T follicular helper cell (primary cell): ENCODE measurements at places on chromosomes 6 and 20.

DNA sequence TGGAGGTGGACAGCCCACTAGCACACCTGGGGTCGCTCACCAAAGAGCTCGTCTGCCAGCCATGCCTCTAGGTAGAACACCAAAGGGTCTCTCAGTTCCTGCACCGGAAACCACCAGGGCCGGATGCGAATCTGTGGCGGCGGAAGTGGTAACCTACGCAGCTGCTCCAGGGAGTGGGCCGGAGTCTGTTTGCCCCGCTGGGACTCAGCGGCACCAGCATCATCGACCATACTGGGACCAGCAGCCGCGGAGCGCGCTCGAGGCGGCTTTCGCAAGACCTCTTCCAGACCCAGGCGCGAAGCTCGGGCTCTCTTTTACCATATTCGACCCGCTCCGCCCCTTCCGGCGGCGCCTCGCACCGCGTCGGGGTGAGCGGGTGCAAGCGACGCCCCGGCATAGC, at the start of gene OOEP:
Gene OOEP, minus strand, starts transcription at position 335 of the 400 bp plus-strand sequence. Its CDS starts 105 bp downstream, at position 230.
- no peak for DNase-seq

- DNase-seq = no peak
Measured at GRCh38 chr20:56630086-56630493, 984 bp downstream of the TFAP2C start.

DNA sequence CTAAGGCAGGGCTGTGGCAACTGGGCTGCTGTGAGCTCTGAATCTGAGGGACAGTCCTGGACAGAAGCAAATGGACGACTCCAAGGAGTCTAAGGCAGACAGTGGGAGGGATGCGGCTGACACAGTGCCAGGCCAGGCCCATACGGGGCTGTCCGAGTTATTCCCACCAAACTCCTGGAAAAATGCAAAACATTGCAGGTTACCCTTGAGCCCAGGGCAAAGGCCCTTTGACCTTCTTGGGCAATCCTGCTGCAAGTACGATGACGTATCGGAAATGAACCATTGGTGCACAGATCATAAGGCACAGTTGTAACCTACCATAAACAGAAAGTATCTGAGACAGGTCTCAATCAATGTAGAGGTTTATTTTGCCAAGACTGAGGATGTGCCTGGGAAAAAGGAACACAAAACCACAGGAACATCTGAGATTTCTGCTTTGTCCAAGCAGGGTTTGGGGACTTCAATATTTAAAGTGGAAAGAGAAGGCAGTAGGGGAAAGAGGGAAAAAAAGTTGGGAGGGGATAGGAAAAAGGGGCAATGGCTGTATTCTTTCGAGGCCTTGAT, 118.9 kb downstream of the DACT2 start:
- DNase-seq = no peak

GRCh38 chr6:14638906-14639761, 521.6 kb downstream of the CD83 start:
- no peak for DNase-seq

DNA sequence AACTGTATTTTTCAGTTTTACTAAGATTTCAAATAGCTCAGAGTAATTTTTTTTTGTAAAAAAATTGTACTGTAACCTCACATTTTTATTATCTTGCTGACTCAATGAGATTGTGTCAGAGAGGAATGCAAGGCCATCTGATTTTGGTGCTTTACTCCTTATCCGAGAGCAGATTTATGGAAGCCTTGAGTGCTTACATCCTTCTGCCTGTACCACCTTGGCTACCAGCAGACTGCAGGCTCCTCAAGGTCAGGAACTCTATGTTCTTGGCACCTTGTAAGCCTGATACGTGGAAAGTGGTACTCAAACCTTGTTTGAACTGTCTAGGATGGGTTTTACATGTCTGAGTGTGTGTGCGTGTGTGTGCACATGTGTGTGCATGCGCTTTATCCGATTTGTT, 80.1 kb upstream of the MLIP start:
- no peak for DNase-seq

GRCh38 chr20:38840894-38841470, 35.5 kb downstream of the PPP1R16B start:
- no peak for DNase-seq

DNA sequence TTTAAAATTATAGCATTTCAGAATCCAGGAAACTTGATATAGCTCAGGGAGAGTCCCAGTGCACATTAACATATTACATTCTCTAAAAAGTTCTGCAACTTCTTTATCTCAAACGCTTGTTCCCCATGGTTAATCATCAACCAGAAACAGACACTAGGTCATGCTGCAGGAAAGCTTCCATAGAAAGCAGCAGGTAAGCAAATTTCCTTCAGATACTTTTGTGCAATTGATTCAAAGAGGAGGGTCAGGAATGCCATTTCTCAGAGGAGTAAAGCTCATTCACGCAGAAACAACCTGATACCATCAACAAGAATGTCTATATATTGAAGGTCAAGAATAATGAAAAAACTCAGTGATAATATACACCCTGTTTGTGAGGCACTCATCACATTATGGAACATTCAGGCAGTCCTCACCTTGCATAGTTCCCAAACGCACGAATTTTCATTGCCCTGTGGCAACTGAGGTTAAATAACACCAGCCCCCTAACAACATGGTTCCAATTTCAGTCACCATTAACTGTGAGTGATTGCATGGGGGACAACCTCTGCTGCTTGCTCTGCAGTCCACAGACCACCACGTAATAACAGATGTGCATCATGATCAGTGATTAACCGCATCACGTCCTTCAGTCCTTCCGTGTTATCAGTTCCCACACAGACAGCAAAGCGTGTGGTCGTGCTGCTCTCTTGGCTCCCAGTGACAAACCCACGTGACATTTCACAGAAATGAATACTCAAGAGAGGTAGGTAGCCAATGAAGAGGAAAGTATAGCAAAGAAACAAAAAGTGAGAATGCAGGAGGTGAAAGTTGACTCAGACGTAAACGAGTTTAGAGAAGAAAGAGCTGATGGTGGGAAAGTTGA, 95.7 kb downstream of the LY86 start:
- no peak for DNase-seq

DNA sequence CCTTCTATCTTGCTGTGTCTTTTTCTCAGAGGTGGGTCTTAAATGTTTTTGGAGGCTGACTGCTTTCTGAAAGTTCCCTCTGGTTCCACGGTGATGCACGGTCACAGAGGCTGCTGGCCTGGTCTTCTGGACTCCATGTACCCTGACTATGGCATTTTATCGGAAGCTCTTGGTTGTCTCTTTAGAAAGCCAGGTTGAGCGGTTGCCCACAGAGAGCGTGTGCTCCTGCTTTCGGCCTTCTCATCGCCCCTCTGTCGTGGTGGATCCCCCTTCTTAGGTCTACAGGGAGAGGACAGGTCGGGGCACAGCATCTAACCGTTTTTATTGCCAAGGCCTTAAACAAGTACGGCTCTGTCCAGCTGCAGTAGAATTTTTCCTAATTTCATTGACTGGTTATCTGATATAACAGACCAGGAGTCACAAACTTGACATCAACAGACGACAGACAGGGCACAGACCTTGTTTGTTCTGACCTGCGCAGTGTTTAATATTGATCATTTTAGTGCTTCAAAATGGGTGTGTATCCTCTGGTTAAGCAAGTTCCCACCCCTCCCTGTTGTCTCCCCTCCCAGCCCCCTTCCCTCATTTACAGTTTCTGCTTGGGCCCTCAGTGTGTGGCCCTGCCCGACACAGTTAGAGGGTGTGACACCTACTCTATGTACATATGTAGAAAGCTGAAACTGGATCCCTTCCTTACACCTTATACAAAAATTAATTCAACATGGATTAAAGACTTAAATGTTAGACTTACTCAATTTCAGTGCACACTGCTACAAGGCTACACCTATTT, 24.7 kb downstream of the SYTL3 start:
- no peak for DNase-seq

DNA sequence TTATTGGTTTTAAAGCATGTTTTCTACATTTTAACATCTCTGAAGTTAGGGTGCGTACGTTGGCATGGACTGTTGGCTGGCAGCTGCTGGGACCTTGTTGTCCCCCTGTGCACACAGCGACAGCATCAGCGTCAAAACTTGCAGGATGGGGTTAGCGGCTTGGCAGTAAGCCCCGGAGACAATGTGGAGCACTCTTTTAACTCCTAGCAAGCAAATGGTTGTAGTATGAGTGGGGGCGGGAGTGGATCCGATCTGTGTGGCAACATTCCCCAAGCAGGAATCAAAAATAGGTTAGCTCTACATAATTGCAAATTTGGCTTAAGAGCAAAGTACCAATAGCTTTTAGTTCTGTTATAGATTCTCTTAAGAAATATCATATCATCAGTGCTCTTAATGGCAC, 70.1 kb downstream of the NRN1 start:
- no peak for DNase-seq

- DNase-seq = no peak
Measured at GRCh38 chr6:149855741-149856140, 8.4 kb downstream of the LRP11 start.

- peak; percentile 95 for DNase-seq
Measured at GRCh38 chr6:26285143-26286134, 79.6 kb upstream of the BTN3A2 start.

- no peak for DNase-seq
Measured at GRCh38 chr6:91149246-91149955, 562.5 kb upstream of the MAP3K7 start.

GRCh38 chr6:37145443-37145842, 24.5 kb upstream of the PIM1 start:
- DNase-seq = no peak

- DNase-seq = no peak
Measured at GRCh38 chr6:39017547-39017880, 31.1 kb upstream of the GLP1R start.

DNA sequence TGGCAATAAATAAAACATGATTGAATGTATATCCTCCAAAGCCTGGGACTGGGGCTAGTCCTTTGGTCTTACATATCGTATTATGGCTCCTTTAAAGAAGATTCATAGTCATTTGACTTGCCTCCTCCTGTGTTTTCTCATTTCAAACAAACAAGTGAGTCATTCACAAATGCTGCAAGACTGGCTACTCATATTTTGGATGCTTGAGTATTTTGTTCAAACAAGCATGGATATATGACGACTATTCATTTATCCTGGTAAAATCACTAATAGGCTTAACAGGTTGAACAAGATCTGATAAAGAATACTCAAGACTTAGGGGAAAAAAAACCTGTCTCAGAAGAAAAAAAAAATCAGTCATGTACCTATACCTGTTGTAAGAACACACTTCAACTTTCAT, 111.1 kb upstream of the CCDC28A start:
- no peak for DNase-seq

DNA sequence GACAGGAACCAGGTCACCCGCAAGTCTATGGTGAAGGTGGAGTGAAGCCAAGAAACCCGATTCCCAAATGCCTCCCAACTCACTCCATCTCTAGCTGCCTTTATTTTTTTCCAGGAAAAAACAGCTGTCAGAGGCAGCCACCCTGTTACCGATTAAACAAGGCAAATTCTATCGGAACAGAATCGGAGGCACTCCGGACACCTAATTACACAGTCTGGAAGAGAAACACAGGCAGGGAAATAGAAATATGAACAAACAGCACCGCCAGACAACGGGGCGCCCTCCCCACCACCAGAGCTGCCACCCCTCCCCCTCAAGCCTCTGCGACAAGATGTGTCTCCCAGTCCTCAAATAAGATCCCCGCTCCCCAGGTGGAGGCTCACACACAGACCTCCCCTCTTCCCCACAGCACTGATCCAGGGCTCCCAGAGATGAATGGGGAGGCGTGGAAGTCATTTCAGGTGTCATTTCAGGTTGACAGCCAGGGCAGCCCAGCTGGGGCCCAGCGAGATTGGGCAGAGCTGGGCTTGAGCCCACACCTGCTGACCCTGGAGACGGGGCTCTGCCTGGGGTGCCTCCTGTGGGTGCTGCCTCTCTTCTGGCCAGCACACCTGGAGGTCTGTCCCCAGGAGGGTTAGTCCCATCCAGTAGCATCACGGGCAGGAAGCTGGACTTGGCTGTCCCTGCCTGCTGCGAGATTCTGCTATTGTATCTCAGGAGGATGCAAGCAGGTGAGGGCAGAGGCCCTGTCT, 19.8 kb upstream of the VSTM2L start:
- DNase-seq = no peak

GRCh38 chr6:106252687-106253086, 72.9 kb downstream of the ATG5 start:
- no peak for DNase-seq

- DNase-seq = no peak
Measured at GRCh38 chr6:1178590-1178989, 133.3 kb upstream of the FOXQ1 start.

DNA sequence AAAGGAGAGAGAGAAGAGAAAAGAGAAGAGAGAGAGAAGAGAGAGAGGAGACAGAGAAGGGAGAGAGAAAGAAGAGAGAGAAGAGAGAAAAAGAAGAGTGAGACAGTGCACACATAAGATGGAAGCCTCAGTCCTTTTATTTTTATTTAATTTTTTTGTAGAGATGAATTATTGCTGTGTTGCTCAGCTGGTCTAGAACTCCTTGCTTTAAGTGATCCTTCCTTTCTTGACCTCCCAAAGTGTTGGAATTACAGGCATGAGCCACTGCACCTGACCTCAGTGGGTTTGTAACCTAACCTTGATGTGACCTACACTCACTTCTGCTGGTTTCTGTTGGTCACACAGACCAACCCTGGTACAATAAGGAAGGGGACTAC, 6.3 kb upstream of the CD40 start:
- no peak for DNase-seq

DNA sequence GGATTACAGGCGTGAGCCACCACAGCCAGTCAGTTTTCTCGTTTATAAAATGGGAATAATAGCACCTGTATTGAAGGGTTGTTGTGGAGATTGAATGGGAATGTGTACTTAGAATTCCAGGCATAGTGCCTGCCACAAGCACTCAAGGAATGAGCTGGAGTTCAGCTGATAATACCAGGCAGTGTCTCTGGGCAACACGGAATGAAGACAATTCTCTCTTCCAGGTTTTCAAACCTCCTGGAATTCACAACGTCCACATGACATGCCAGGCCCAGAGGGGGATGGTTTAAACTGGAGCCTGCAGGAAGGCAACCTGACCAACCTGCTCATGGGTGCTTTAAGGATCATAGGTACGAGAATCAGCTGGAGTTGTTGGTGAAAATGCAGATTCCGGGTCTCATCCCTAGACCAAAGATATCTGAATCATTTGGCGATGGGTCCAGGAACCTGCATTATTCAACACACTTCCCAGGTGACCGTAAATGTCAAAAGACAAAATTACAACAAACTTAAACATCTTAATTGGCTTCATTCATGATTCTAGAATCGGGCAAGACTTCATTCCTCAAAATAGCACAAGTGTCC, 1.9 kb upstream of the PTPN1 start:
- DNase-seq = no peak

DNA sequence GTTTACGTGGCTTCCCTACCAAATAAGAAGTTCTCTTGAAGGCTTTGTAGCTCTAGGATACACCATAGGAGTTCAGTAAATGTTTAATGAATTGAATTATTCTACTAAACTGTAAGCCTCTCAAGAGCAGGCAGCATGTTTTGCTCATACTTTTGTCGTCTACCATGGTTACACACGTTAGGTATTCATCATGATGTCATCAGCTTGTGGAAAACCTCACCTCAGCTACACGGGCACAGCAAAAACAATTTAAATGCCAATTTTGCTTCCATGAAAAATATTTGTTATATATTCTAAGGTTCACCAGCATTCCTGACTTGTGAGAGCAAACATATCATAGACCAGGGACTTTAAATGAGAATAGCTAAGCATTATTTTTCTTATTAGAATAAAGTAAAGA, 16.7 kb downstream of the NCOA5 start:
- no peak for DNase-seq

- DNase-seq = no peak
Measured at GRCh38 chr6:109767961-109768360, 76.9 kb downstream of the FIG4 start.

- DNase-seq = no peak
Measured at GRCh38 chr6:55980627-55981211, 105.3 kb upstream of the BMP5 start.

GRCh38 chr6:154995254-154996015, at the start of gene TIAM2:
TIAM2 (plus strand) TSS chr6:154995315; CDS start chr6:155129224, 133,909 bp downstream.
- no peak for DNase-seq
